A549 (cell line): ENCODE measurements at places on chromosomes 2 and 18.

- no peak for DNase-seq
These were observed 54.9 kb downstream of the AKAIN1 start for GRCh38 chr18:5142131-5142530.

- DNase-seq = no peak
These were observed 100.1 kb upstream of the ALKAL2 start for GRCh38 chr2:387980-388421.

DNA sequence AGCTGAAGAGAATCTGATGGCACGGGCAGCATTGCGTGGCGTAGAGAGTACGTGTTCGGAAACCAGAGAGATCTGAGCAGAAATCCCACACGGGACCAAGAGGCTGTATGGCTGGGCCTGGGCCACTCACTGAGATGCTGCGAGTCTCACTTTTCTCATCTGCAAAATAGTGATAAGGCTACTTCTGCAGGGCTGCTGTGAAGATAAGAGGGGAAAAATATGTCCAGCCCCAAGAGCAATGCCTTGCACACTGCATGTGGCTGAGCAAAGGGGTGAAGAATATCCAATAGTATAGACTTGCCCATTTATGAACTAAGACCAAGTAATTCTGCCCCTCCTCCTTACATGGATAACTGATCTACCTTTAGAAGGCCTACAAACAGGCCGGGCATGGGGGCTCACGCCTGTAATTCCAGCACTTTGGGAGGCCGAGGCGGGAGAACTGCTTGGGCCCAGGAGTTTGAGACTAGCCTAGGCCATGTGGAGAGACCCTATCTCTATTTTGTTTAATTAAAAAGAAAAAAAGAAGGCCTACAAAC is 3.1 kb downstream of the FECH start:
- DNase-seq = no peak

- DNase-seq = no peak
These were observed 14.1 kb downstream of the SLC4A3 start for GRCh38 chr2:219641390-219642068.

DNA sequence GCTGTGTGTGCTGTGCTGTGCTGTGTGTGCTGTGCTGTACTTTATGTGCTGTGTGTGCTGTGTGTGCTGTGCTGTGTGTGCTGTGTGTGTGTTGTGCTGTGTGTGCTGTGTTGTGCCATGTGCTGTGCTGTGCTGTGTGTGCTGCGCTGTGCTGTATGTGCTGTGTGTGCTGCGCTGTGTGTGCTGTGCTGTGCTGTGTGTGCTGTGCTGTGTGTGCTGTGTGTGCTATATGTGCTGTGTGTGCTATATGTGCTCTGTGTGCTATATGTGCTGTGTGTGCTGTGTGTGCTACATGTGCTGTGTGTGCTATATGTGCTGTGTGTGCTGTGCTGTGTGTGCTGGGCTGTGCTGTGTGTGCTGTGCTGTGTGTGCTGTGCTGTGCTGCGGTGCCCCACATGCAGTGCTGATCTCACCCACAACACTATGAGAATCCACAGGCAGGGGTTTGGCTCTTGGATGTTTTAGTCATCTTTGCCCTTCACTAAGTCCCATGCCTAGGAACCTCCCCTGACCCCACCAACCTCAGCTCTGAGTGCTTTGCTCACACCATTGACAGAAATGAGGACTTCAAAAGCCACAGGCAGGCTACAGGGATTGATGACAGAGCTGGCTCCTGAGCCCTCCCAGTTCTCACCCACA is 30.5 kb upstream of the MAL start:
- no peak for DNase-seq

DNA sequence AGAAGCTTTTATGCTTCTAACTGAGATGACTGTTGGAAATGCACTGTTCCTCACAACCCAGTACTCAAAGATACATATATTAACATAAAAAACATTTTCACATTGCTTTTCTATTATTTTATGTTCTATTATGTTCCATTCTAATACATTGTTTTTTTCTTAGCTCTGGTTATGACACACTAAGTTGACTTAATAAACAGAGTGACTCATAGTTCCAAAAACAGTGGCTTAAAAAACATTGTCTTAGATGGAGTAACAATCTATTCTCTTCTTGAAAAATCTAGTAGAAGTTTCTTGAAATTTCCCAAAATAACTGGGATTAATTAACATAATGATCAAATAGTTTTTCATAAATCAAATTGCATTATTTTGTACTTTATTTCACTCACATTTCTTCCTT is 328.2 kb upstream of the LRATD1 start:
- no peak for DNase-seq

- no peak for DNase-seq
These were observed 50.6 kb downstream of the RAPH1 start for GRCh38 chr2:203484266-203485112.

DNA sequence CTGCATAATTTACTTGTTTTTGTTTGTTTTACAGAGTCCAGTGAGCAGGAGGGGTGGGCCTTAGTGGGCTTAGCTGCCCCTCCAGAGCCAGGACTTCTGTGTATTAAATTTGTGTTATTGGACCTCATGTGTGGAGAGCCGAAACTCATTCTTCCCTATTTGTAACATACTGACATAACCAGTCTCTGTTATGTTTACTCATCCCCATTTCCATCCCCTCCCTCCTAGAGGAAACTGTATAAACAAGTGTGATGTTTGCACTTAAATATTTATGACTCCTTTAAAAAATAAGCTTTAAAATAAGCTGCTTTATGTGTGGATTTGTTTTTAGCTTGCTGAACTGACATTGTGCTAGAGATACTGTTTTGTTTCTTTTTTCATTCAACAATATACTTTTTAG is 13.8 kb downstream of the ZNF512 start:
- no peak for DNase-seq

GRCh38 chr2:167759531-167759930 is 487.9 kb downstream of the STK39 start:
- no peak for DNase-seq

DNA sequence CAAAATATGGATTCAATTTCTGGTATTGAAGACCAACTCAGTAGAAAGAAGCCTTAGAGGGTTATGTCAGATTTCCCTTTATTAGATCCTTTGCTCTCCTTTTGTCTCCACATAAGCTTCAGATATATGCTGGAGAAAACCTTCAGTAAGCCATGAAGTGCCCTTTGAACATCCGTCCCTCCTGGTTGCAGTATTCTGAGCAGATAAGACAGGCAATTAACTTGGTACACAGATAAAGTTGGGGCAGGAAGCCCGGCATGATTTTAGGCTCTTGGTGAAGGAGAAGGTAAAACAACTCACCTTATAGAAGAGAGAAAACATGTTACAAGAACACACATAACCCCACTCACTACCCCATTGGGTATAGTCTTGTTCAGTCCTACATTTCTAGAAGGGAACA is 76.4 kb downstream of the SRD5A2 start:
- DNase-seq = no peak

DNA sequence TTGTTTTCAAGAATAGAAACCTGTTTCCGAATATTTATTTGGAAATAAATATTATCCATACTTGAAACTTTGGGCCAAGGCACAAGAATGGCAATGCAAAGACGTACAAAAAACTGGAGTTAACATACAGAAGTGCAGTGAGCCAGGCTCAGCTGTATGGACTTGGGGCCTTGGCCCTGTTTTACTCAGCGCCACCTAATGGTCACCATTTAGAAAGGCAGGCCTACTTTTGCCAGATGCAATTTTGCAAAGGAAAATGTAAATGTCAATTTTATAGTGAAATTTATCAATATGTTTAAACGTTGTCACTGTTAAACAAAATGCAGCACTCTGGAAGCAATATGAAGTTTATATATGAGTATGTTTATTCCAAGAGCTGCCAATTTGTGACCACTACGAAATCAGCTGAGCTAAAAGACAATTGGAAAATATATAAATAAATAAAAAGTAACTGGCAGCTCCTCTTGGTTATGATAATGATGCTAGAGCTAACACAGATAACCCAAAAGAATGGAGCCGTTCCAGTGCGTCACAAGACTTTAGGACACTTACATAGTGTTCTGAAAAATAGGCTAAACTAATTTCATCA is 155.0 kb downstream of the ARHGAP15 start:
- peak; percentile 51 for DNase-seq

- DNase-seq = no peak
These were observed 96.8 kb upstream of the PPP1CB start for GRCh38 chr2:28654663-28655320.

GRCh38 chr18:39494211-39494896 is 1928.8 kb upstream of the CELF4 start:
- DNase-seq = no peak

GRCh38 chr2:44267796-44268648 is 7.3 kb upstream of the SLC3A1 start:
- DNase-seq = peak; percentile 68

DNA sequence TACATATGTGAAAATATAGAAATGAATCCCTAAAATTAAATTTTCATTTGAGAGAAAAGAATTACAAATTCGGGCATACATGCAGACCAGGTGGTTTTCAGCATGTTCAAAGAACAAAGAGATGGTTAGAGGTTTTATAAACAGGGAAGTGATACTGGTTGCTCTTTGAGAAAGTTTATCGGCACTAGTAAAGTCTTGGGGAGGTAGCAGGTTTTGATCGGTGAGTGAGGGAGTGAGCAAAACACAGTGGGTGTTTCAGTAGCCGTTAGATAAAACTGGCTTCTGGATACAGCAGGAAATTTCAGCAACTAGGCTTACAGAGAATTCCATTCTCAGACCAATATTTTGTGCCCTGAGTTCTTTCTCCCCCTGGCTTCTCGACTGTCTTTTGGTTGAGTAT is 51.1 kb downstream of the DSC3 start:
- DNase-seq = no peak
